ENCODE measurements at places on chromosomes 1 and 21.

DNA sequence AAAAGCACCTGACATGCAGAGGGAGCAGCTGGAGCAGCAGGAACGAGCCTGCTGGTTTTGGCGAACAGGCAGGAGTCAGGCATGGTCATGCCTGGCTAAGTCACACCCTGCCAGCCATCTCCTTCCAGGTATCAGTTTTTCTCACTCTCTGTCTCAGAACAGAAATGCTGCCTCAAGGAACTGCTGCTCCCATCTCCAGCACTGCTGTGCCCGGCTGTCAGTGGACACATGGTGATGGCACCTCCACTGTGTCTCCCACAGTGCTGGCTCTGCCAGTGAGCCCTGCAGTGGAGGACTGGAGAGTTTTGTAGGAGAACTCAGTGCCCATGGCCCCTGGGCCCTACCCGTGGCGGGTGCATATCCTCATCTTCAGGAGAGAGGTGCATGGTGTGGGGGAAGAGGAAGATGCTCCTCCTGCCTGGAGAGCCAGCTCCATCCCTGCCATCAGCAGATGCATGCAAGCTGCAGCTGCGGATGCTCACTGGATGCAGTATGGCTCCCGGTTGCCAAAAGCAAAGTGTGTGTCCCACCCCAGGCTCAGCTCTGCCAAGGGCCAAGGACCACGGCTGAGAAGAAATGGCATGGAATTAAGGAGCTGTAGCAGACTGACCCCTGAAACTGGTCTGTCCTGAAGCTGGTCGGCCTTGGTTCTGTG lies 114.7 kb downstream of the GRIK3 start:
- peak; percentile 57 for DNase-seq

- peak; percentile 37 for DNase-seq
Observed at GRCh38 chr21:42542596-42542995, 28.9 kb downstream of the SLC37A1 start.

DNA sequence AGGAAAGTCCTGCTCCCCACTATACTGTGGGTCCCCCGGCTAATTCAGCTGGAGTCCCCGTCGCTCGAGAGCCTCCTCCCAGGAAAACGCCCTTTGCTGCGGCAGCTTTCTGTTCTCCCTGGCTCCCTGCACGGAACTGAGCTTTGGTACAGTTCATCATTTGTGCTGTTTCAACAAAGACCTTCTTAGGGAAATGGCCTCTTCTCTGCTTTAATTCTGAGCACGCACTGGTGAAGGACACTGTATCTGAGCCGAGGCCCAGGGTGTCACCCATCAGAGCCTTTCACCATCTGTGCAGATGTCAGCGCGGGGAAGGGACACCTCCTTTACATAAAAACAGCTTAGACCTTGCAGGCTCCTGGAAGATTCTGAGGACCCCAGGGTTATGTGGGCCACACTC lies 13.5 kb upstream of the PEX10 start:
- DNase-seq, result no peak

DNA sequence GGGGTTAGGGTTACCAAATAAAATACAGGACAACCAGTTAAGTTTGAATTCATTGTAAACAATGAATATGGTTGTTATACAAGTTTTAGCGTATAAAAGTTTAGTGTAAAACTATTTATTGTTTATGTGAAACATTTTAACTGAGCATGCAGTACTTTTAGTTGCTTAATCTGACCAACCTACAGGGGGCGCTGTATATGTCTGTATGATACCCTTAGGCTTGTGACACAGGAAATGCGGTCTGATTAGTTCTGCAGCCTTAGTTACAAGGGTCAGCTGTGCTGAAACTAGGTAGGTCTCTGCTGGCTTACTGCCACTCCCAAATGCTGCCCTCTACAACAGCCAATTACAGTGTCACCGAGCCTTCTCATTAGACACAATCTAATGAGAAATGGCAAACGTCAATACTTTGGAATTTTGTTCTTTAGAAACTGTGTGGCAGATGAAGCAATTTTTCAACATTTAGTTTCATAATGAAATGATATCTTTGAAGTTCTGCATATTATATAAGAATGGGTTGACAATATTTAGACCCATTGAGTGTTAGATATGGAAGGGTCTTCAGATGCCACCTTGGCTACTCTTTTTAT lies 56.2 kb downstream of the NTNG1 start:
- DNase-seq, result no peak

DNA sequence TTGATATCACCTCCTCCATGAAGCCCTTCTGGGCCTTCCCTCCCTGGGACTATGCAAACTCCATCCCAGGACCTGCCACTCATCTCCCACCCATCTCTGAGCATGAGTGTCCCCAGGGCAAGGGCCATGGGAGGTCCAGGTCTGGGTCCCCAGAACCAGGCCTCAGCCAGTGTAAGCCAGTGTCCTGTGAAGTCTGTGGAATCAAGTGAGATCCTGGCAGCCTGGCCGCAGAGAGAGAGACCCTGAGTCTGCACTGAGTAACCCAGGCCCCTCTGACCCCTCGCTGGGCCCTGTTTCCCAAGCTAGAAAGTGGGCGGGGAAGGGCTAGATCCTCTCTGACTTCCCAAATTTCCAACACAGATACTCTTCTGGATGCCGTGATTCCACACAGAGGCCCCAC lies 132.7 kb downstream of the DMRTB1 start:
- no peak for DNase-seq

DNA sequence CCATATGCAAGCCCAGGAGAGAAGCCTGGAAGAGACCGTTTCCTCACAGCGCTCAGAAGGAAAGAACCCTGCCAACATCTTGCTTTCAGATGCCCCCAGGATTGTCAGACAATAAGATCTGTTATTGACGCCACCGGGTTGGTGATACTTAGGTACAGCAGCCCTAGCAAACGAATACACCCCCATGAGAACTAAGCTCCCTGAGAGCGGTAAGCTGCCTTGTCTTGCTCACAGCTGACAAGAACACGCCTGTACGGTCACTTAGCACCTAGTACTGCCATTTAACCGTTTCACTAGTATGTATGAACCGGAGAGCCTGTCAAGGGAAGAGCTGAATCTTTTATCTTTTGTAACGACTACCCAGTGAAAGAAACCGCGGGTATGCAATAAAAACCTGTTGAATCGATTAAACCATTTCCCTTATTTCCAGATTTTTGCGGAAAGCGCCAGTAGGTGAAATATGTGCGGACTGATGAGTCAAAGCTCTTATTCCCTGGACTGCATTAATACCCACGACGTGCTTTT lies 619 bp upstream of the ZBTB8B start:
- no peak for DNase-seq

- no peak for DNase-seq
Observed at GRCh38 chr1:204826970-204827369, 43.7 kb upstream of the NFASC start.

DNA sequence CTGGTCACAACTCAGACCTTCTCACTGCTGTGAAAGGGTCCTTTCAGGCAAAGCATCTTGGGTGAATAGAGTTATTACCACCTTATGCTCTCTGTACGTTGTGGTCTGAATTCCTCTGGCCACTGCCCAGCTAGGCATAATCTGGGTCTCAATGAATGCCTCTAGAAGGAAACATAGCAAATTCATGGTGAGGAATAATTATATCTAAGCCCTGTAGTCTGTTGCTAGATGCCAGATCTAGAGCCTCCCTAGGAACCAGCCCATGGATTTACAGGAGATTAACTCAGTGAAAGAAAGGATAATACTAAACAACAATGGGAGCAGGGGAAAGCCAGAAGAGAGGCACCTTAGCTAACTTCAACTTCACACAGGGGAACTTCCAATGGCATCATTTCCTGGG lies 2.4 kb upstream of the COL11A1 start:
- DNase-seq, result no peak

DNA sequence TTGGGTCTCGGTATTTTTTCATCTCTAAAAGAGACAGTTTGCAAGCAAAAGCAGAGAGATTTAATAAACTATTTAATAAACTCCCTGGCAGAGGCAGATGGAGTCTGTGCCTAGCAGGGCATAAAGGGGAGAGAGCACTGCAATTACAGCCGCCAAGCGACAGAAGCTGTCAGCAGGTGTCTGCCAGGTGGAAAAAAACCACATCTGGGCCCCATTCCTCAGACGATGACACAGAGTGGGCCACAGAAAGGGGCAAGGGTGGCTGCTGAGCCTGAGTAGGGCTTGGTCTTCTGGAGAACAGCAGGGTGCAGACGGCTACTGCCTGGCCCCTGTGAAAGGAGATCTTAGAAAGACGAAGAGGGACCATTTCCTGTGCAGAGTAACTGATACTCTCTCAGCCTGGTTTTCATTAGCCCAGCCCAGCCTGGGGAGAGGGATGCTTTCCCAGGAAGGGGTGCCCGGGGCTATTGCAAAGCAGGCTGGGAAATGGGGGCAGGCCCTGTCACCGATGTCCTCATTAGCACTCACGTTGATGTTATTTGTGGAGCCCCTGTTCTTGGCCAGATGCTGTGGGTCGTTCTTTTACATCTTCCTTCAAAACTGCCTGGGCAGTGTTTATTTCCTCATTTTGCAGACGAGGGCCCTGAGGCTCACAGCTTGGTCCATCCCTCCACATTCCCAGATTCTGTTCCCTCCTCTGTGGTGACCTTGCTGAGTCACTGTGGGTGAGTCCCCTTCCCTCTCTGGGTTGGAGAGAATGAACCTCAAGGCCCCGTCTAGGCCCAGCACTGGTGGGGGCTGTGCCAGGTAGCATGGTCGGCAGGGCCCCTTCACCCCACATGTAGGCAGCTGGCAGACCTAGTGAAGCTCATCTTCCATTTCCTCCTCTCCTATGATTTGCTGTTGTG lies 472.7 kb downstream of the PTPRU start:
- DNase-seq, result no peak

DNA sequence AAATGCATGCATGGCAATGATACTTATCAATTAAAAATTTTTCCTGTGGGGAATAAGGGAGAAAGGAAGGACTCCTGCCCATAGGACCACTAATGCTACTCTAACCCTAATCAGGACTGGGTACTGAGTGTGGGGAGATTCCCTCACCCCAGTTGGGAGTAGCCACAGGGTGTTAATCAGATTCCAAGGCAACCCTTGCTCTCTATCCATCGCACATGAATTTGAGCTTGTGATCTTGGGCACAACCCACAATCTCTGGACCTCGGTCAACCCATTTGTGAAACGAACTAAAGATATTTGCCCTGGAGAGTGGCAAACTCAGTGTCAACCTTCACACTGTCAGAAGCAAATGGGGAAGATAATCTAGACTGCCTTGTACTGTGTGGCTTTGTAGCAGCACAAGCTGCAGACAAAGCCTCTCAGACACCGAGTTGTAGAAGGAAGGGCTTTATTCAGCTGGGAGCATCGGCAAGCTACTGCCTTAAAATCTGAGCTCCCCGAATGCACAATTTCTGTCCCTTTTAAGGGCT lies 69.5 kb downstream of the SERINC2 start:
- no peak for DNase-seq

DNA sequence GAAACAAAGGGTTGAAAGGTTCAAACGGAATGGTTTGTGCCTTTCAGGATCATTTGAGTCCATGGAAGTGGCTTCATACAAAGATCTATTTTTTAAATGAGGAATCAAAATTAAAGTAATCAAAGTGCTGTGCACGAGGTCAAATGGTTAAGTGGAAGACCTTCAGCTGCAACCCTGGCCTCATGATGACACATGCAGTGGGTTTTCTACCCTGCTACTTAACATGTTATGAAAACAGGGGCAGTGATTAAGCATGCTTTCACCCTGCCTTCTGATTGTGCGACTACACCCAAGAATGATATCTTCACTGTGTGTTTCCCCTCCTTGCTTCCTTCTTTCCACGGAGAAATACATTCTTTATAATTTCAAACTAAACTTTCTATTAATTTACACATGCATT lies 604.2 kb downstream of the LRRIQ3 start:
- no peak for DNase-seq

DNA sequence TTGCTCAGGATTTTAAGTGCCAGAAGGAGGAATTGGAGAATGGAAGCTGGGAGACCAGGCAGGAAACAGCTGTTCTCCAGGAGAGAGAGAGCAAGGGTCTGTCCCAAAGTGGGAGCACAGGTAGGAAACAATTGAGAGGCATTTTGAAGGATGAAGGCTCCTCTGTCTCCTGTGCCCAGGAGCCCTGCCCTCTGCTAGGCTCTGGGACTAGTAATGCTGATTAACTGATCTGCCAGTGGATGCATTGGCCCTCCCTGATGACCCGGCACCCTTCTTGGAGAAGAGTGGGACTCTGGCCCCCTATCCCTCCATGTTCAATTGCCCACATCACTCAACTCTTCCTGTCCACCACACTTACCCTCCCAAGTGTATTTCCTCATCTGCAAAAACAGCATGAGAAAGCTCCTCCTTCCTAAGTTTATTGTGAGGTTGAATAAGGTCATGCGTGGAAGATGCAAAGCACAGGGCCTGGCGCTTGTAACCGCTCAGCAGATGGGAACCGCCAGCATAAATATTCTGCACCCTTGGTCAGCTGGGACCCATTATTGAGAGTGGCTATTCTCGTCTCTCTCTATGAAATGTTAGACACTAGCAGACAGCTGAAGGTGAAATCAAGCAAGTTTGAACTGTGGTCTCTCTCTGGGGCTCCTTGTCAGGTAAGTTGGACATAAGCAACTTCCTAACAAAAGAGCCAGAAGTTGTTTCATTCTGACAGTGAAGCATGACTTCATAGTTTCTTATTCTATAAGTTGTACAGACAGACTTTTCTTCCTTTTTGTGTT lies 63.0 kb upstream of the ANGPTL1 start:
- DNase-seq, result no peak

GRCh38 chr1:232578651-232579195 lies 51.2 kb downstream of the SIPA1L2 start:
- no peak for DNase-seq

- no peak for DNase-seq
Observed at GRCh38 chr1:37186246-37186756, 152.0 kb upstream of the GRIK3 start.

- no peak for DNase-seq
Observed at GRCh38 chr1:170886460-170886859, 48.9 kb upstream of the MROH9 start.

DNA sequence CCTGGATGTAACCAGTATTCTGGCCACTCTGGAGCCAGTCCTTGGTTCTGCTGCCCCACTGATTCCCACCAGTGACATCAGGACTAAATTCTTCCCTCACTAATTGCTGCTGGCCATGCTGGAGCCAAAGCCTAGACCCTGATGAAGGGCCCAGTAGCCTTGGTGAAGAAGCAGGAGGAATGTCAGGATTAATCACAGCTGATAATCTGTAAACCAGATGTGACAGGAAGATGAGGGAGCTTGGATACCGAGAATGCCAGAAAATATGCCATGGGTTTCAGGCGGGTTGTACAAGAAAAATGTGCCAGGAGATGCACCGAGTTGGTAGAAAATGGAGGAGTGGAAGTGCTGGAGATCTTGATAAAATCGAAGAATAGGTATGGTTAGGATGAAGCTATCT lies 119.0 kb upstream of the PPP2R5A start:
- DNase-seq, result no peak

GRCh38 chr1:155127105-155127966 lies at the start of gene EFNA1:
TSS of gene EFNA1 (plus strand) at chr1:155127876. CDS start at chr1:155127978, 102 bp downstream.
- peak; percentile 83 for DNase-seq

DNA sequence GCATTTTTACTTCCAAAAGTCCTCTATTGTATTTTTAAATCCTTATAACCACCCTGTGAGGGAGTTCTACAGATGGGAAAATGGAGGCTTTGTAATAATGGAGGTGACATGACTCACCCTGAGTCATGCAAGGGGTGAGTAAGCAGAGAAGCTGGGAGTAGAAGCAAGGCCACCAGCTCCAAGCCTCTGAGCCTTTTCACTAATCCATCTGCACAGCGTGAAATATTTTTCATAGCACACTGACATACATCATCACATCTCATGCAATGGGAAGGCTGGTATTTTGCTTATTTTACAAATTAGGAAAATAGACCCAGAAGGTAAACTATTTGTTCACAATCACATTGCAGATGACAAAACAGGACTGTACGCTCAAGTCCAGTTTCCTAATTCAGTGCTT lies 96.9 kb downstream of the KCNH1 start:
- DNase-seq, result no peak

GRCh38 chr1:43294761-43295160 lies 6.0 kb upstream of the TIE1 start:
- no peak for DNase-seq
